AG04450 (cell line): ENCODE measurements at places on chromosomes 4 and X. TPM values are rescaled to one million over a fixed set of nuclear protein-coding genes. Genes with fewer than 3 reads are reported as not detected.

- no peak for DNase-seq
Observed at GRCh38 chr4:78748381-78748780, 27.8 kb upstream of the BMP2K start.

- DNase-seq, result no peak
Observed at GRCh38 chrX:14697451-14697850, 168.1 kb downstream of the GLRA2 start.

GRCh38 chr4:41169256-41169800 is 45.0 kb downstream of the APBB2 start:
- no peak for DNase-seq

GRCh38 chrX:78321809-78322208 is 5.6 kb downstream of the CYSLTR1 start:
- DNase-seq, result no peak

UGT2A1 gene
- polyA plus RNA-seq, result not detected in 2 replicates

CXCL3 gene
- polyA plus RNA-seq, result 0.43 and 0.74 TPM in 2 replicates
